ENCODE measurements at places on chromosomes 1 and 21.
A peak's percentile ranks its signal among the peaks of the same experiment; 100 is the strongest.

- no peak for DNase-seq
Observed at GRCh38 chr1:228037401-228038386, 30.9 kb downstream of the WNT3A start.

- peak; percentile 88 for DNase-seq
Observed at GRCh38 chr1:29569971-29570634, 333.8 kb downstream of the PTPRU start.

DNA sequence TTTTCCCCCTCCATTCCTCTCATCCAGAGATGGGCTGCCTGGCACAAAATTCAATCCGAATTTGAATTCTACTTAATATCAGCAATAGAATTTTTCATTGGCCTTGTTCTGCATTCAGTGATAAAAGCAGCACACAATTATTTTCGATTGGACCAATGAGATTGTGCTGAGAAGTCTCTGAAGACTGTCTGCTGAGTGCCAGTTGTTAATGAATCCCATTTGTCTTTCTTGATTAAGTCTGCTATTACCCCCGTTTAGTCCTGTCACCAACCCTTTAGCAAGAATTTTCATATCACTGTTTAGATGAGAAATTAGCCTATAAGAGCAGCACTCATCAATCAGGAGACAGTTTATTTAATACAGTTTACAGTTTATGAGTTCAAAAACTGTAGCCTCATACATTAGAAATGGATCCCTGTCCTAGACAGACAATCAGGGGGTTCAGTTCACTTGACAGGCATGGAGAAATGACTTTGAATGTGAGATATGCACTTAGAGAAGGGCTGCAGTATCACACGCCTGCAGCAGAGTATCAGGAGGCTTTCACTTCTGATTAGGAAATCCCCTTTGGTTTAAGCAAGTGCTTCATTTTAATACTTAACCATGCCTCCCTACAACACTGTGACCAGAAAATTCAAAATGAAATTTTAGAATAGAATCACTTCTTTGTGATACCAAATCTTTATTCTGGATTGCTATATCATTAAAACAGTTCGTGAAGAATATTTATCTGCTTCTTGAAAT is 304.7 kb upstream of the PTBP2 start:
- no peak for DNase-seq

GRCh38 chr1:31370565-31370964 is 2.3 kb downstream of the FABP3 start:
- DNase-seq = no peak

GRCh38 chr1:41847733-41848132 is 71.0 kb downstream of the HIVEP3 start:
- no peak for DNase-seq

DNA sequence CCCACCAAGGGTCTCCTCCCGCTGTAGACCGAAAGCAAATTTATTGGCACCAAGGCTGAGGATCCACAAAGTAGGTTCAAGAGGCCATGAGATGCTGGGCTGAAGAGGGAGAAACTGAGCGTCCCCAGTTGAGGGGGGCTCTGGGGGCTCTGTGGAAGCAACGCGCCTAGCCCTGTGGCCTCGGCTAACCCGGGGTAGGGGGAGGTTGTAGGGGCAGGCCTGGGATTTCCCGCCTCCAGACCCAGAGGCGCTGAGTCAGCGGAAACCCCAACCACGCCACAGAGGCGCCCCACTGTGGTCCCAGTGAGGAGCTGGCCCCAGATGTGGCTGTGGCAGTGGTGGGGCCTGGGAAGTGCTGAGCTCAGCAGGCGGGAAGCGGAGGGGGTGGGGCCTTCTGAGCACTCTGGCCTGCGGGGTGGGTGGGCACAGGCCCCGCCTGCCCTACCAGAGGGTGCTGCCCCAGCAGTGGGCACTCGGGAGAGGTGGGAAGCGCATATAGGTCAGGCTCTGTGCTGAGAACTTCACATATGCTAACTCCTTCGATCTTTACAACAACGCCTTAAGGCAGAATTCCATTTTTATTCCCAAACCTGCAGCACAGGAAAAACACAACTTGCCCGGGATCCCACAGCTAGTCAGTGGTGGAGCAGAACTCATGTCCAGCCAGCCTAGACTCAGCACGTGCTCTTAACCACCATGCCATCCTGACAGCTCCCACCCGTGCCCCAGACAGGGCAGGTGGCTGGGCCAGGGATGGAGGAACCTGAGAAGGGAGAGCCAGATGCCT is 1.5 kb upstream of the COL16A1 start:
- peak; percentile 85 for DNase-seq

GRCh38 chr1:222787729-222788128 is 27.1 kb upstream of the DISP1 start:
- no peak for DNase-seq

DNA sequence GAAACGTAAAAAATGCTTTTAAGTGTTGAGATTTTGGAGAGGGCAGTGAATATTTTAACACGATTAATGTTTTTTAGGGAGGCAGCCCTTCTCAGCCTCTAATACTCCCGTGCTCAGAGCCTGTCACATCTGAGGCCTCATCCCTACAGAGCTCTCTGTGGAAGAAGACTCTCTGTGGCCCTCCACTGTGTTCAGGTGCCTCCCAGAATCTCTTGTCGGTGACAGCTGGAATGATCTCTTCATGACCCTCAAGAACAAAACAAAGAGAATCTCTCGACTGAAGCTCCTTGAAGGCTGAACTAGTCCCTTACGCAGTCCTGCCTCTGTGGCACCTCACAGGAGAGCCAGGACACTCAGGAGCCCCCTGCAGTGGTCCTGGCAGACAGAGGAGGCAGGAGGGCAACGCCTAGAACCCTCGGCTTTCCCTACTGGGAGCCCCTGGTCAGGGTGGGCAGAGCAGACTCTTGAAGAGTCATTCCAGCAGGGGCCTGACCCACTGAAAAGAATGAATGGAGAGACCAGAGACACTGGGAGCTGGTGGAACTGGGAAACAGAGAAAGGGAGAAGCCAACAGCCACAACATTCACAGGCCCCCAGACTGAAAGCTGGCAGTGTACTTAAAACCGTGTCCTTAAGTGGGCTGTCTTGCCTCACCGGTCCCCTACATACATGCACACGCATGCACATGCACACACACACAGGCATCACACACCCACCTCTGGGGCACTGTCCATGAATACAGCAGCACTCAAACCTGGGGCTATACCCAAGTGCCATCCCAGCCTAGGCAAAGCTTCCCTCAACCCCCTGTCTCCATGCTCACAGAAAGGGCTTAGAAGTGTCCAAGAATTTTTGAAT is 67.5 kb upstream of the ANGPTL1 start:
- no peak for DNase-seq

DNA sequence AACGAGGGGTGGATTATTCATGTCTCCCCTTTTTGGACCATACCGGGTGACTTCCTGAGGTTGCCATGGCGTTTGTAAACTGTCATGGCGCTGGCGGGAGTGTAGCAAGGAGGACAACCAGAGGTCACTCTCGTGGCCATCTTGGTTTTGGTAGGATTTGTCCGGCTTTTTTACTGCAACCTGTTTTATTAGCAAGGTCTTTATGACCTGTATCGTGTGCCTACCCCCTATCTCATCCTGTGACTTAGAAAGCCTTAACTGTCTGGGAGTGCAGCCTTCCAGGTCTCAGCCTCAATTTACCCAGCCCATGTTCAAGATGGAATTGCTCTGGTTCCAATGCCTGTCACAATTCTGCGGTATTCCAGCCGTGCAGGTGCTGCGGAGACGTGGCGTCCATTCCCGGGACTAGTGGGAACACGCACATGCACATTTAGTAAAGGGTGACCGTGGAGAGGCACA is 40.2 kb upstream of the ZNF496 start:
- DNase-seq = no peak

Measured in fibroblast of upper back skin (primary cell).